Ovary (tissue), 10 donors: ENCODE measurements at places on chromosomes 7 and 10. TPM values are rescaled to one million over a fixed set of nuclear protein-coding genes. Genes with fewer than 3 reads are reported as not detected.

DNA sequence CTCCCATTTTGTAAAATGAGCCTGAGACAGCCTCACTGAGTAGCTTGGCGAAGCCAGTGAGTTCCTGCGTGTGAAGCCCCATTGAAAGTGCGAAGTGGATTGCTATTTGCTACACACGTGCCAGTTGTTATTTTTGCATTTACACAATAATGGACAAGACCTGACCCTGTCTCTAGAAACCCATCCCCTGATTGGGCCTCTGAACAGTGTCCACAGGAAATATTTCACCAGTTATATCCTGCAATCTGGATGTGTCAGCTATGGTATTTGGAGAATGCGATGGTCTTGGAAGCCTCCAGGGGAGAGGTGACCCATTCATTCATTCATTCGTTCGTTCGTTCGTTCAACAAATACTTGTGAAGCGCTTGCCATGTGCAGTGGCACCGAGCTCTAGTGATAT, 37.1 kb downstream of the COL13A1 start:
- no peak overlapping the region for H3K4me3 ChIP-seq
- no peak overlapping the region for H3K27ac ChIP-seq
- DNase-seq = no peak
- H3K36me3 ChIP-seq = no peaks in the 10 kb centered on the region
- H3K4me1 ChIP-seq = no peaks in the 10 kb centered on the region

DNA sequence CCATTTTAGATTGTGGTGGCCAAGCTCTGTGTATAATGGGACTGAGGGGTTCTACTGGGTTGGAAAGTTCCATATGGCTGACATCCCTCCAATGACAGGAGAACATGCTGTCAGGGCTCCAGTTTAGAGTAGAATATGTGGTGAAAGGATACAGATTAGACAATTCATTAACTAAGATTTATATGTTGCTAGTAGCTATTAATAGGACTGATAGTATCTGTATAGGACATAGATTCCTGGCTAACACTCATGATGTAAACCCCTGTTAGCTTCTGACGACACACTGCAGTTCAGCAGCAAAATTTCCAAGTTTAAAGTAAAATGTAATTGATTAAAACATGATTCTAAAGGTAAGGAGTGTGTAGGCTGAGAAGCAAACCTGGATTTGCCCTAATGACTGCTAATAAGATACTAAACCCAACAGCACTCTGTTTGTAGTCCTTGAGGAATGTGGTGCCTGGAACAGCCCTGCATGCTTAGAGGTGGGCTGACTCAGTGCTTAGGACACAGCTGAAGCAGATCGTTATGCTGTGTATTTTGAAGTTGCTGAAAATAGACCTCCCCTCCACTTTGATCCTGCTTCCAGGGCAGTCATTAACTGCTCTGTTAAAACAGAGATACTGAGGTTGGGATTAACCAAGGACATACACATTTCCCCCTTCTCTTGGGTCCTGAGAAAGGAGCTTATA, 1129.6 kb downstream of the SORCS3 start:
- no peak for DNase-seq
- no peaks in the 10 kb centered on the region for H3K4me1 ChIP-seq
- no peak overlapping the region for H3K27ac ChIP-seq
- no peak overlapping the region for H3K4me3 ChIP-seq

DNA sequence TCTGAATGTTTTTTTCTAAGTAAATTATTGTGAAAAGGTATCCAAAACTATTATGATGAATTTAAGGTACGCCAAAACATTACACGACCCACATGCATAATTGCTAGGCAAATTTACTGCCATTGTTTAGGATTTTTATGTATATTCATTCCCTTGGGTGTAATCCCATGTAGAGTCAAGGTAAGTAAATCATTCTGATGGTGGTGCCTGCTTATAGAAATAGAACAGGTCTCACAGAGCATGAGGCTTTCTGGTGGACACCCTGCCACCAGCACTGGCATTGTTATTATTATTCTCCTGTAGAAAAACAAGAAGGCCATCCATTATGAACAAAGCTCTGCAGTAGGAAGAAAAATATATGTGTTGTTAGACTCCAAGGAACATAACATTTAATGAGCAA, 111.7 kb upstream of the ZNF804B start:
- no peak overlapping the region for H3K4me3 ChIP-seq
- no peaks in the 10 kb centered on the region for H3K4me1 ChIP-seq
- H3K27ac ChIP-seq = no peak overlapping the region
- no peak for DNase-seq

GRCh38 chr7:144786079-144786478, 49.8 kb downstream of the TPK1 start:
- H3K27me3 ChIP-seq = no peaks in the 10 kb centered on the region
- H3K4me1 ChIP-seq = no peaks in the 10 kb centered on the region
- no peak for DNase-seq
- H3K36me3 ChIP-seq = no peaks in the 10 kb centered on the region

DNA sequence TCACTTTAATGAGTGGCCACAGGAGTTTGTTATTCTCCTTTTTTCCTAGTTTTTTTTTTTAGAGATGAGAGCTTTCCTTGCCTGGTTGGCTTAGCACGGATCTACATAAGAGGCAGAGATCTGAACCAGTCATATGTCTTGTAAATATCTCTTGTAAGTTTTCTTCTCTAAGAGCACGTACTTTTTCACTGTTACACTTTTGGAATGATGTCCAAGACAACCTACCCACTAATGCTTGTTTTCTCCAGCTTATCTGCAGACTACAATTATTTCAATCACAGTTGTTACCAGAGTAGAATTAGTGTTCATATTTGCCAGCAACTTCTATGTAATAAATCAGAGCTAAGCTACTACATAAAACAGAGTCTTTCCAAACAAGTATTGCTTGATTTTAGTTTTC, 444.6 kb downstream of the KCNMA1 start:
- no peak overlapping the region for H3K27ac ChIP-seq
- H3K36me3 ChIP-seq = no peaks in the 10 kb centered on the region
- no peak for DNase-seq
- H3K4me3 ChIP-seq = no peak overlapping the region

DNA sequence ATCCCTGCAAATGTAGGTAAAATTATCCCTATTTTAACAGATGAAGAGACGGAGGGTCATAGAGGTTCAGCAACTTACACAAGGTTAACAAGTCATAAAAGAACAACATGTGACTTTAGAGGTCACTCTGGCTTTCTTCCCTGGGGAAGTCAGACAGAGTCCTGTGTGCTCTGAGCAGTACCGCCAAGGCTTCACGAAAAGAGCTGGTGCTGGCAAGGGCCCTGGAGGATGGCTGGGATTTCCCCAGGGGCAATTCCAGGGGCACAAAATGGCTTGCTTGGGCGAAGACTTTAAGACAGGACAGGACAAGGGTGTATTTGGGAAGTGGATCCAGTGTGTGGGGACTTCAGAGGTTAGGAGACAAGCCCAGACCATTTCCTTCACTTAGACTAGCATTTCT, 144.1 kb downstream of the PIP4K2A start:
- peaks cover 2% of the 10 kb centered on the region for H3K36me3 ChIP-seq
- H3K4me3 ChIP-seq = no peak overlapping the region

DNA sequence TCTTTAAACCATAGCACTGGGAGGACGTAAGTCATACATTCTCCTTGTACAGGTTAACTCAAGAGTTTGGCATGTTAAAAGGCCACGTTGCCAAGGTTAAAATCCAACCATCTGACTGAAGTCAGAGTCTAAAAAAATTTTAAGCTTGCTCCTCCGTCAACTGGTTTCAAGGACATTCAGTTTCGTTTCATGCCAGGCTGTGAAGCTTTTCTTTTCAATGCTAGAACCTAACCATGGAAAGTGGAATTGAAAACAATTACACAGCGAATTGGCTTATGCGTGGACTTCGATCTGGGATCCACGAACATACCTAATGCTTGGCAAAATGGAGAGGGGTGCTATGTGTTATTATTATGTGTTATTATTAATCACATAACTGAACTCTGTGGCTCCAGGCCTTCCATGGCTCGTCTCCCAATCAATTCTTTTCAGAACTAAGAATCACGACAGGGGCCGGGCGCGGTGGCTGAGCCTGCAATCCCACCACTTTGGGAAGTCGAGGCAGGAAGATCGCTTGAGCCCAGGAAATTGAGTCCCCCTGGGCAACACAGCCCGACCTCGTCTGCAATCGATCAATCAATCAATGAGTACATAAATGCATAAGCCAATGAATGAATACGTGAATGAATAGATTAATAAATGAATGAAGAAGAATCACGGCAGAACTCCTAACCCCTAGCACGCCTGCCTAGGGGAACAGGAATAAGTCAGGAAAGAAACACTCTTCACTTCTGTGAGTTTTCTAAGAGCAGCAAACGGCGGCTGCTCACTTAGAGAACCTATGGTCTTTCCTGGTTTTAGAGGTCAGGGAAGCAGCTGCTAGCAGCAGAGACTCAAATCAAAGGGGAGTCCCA, 733 bp upstream of the ARL5B start:
- peak; percentile 43 for DNase-seq
- H3K4me3 ChIP-seq = peak overlapping the region; percentile 76
- peak overlapping the region; percentile 95 for H3K27ac ChIP-seq
- H3K36me3 ChIP-seq = no peaks in the 10 kb centered on the region
- H3K27me3 ChIP-seq = no peaks in the 10 kb centered on the region
- H3K4me1 ChIP-seq = peaks cover 8% of the 10 kb centered on the region

- no peak overlapping the region for H3K4me3 ChIP-seq
- no peaks in the 10 kb centered on the region for H3K27me3 ChIP-seq
- H3K27ac ChIP-seq = no peak overlapping the region
- no peak for DNase-seq
Measured at GRCh38 chr10:113345826-113346624, 206.8 kb upstream of the HABP2 start.

DNA sequence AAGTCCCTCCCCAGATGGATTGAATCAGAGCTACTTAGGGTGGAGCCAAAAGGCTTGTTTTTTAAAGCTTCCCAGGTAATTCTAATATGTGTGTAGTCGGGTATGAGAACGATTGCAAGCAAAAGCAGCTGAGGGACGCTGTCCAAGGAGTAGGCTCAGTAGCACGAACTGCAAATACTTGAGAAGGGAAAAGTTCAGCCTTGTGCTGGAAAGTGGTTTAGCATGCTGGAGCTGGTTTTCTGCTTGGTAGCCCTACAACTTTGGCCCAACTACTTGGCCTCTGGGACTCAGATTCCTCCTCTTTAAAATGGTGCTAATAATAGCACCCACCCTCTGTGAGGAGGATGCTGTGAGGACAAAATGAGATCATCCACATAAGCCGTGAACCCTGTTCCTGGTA, 76.2 kb downstream of the AHR start:
- no peaks in the 10 kb centered on the region for H3K27me3 ChIP-seq
- no peaks in the 10 kb centered on the region for H3K36me3 ChIP-seq
- no peak overlapping the region for H3K4me3 ChIP-seq
- no peak for DNase-seq
- H3K4me1 ChIP-seq = peaks cover 12% of the 10 kb centered on the region

DNA sequence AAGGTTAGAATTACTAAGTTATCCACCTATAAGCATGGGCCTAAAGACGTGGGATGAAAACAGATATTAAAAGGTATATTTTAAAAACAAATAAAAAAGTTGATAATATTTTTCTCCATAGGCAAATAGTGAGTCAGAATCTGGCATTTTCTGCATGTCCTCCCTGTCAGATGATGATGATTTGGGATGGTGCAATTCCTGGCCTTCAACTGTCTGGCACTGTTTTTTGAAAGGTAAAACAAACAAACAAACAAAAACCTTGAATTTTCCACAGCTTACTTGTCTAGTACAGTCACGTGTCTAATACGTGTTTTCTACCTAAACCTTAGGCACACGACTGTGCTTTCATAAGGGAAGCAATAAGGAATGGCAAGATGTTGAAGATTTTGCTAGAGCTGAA, 17.4 kb downstream of the HBP1 start:
- no peaks in the 10 kb centered on the region for H3K36me3 ChIP-seq
- no peak overlapping the region for H3K4me3 ChIP-seq
- DNase-seq = no peak
- H3K4me1 ChIP-seq = peaks cover 2% of the 10 kb centered on the region
- H3K27me3 ChIP-seq = no peaks in the 10 kb centered on the region

DNA sequence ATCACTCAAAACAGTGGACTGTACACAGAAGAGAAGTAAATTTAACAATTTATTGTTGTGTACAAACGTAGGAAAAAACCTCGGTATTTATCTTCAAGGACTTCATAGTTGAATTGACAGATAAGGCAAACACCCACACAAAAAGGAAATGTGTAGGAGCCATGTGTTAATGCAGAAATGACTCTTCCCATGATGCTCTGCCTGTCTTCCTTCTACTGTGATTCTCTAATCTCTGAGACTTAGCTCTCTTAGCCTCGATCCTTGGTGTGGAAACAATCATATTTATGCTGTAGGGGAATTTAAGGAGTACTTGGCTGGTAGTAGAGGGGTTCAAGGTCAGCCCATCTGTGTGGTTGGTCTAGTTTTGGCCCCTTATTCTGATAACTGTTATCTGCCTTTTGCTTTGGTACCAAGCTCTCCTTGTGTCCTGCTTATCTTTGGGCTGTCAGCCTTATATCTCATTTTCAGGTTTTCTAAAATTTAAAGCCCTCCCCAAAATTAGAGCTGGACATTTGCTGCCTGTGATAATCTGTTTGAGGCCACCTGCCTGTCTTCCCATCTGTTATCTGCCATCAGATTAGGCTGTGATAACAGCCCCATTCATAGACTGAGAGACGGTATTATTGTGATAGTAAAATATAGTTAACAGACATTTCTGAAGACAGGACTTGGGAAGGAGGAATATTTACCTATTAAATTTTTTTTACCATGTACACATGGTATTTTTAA, 81.7 kb downstream of the GPR85 start:
- H3K4me1 ChIP-seq = no peaks in the 10 kb centered on the region
- no peaks in the 10 kb centered on the region for H3K27me3 ChIP-seq

- no peak overlapping the region for H3K4me3 ChIP-seq
- H3K27me3 ChIP-seq = no peaks in the 10 kb centered on the region
- no peak overlapping the region for H3K27ac ChIP-seq
- no peak for DNase-seq
Measured at GRCh38 chr7:33824911-33825459, 80.4 kb upstream of the BMPER start.

GRCh38 chr10:10605551-10606081, 412.1 kb upstream of the CELF2 start:
- H3K27me3 ChIP-seq = no peaks in the 10 kb centered on the region
- peaks cover 5% of the 10 kb centered on the region for H3K4me1 ChIP-seq
- no peak overlapping the region for H3K4me3 ChIP-seq
- peak overlapping the region; percentile 51 for H3K27ac ChIP-seq
- DNase-seq = no peak

DNA sequence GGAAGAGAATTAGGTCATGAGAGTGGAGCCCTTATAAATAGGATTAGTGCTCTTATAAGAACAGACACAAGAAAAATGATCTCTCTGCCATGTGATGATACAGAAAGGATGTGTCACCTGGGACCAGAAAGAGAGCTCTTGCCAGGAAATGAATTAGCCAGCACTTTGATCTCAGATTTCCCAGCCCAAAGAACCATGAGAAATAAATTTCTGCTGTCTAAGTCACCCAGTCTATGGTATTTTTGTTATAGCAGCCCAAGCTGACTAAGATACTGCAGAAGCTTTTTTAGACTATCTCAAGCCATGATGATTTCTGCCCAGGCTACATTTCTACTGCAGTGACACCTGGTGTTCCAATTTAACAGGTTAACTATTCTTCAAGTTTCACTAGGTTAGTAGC, 84.8 kb downstream of the RSU1 start:
- H3K27ac ChIP-seq = no peak overlapping the region
- no peaks in the 10 kb centered on the region for H3K36me3 ChIP-seq
- H3K27me3 ChIP-seq = no peaks in the 10 kb centered on the region
- H3K4me3 ChIP-seq = no peak overlapping the region
- no peak for DNase-seq

The GRID2IP gene
- 0.40 TPM for total RNA-seq

The TBXAS1 gene
- total RNA-seq = 9.6 TPM

The MSANTD7 gene
- 9.9 TPM for total RNA-seq

The ABCF2 gene
- total RNA-seq = 36.6 TPM

The CALML5 gene
- total RNA-seq = not detected

The CHST3 gene
- 27.9 TPM for total RNA-seq

The AQP1 gene
- total RNA-seq = 47.0 TPM

The OPN4 gene
- not detected for total RNA-seq
